Dorsolateral prefrontal cortex (tissue), 122 donors: ENCODE measurements at places on chromosomes 4 and X.

DNA sequence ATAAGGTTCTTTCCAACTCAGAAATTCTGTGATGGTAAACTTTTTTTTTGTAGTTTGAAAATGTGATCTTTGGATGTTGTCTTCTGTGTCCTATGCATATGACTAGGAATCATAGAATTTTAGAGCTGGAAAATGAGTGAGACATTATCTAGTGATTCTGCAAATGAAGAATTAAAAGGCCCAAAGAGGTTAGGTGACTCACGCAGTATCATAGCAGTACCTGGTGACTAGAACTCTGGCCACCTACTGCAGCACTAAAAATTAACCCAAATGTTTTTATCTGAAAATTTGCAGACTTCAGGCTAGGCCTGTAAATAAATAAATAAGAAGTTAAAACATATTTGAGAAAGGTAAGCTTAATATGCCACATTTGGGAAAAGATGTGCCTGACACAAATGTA is 52.8 kb downstream of the NFKB1 start:
- no peak for DNase-seq

- DNase-seq = no peak
Measured at GRCh38 chr4:70678383-70678999, 9.8 kb upstream of the UTP3 start.

DNA sequence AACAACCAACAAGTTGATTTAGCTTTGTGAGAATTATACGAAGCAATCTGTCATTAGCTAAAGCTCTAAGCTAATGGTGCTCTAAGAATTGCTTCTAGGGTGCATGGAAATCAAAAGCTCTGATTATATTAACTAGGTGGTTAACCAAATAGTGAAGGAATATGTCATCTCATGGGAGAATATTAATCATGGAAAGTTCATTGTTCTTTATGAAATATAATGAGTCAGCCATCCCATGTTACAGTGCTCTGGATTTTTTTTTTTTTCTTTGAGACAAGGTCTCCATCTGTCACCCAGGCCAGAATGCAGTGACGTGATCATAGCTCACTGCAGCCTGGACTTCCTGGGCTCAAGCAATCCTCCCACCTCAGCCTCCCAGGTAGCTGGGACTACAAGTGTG is 10.5 kb downstream of the DCAF8L2 start:
- DNase-seq = no peak

DNA sequence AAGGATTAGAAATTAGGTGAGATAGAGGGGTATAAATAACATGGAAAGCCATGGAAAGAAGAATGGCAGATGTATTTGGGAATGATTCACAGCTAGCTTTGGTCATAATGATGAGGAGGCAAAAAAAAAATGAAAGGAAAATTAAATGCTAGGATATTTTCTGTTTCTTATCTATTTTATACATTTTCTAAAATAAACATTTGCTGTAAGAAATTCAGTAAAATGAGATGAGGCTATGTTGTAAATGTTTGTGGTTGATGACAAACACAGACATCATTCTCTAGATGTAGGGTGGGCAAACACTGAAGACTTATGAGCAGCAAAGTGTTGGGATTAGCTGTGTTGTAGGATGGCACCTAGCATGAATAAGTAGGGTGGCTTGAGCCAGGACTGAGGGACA is 407.1 kb downstream of the IL15 start:
- no peak for DNase-seq

DNA sequence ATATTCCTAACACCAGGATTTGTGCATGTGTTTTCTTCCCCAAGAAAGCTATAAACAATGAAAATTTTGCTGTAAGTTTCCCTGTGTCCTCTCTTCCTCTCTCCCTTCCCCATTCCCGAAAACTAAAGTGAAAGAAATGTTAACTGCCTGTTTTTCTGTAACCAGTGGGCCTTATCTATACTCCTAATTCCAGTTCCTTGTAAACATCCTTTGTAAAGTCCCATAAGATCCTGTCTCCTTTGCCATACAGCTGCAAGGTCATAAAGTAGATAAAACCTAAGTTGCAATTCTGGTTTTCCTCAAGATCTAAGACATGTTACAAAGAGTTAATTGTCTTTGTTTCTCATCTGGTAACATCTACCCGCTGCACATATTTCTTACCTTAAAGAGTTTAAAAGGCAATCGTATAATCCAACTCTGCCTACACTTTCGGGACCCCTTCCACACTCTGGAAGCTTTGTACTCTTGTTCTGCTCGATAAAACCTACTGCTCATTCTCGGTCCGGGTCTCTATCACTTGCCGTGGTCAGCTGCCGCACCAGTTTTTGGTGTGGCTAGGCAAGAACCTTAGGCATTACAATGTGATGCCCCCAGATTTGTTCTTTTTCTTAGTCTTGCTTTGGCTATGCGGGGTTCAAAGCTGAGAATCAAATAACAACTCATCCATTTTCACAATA is 20.5 kb downstream of the UGT2B7 start:
- no peak for DNase-seq

DNA sequence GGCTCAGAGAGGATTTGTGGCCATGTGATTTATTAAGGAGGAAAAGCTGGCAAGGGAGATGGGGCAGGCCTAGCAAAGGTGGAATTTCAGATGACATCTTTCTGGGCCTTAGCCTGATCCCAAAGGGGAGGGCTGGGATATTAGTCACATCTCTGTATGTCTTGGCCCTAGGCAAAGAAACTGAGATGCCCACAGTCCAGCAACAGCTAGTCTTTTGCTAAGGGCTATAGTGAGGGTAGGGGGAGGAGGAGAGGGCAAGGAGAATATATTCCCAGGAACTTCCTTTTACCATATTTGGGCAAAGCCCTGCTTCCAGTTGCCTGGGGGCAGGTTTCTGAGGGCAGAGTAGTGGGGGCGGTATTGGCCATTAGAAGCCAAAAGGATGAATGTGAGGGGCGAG is 209.8 kb upstream of the NR3C2 start:
- DNase-seq = no peak

DNA sequence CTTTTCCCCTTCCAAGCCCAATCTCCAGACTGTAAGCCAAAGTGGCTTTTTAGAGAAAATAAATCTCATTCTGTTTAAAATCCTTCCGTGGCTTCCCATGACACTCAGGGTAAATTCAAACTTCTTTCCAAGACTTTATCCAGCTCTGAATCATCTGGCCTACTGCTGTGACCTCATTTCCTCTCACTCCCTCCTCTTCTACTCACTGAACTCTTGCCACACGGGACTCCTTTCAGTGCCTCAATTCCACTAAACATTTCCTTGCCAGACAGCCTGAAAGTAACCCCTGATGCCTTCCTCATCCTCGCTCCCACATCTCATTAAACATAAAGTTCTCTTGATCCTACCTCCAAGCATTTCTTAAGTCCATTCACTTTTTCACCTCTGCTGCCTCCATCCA is 27.8 kb upstream of the RNF128 start:
- no peak for DNase-seq

DNA sequence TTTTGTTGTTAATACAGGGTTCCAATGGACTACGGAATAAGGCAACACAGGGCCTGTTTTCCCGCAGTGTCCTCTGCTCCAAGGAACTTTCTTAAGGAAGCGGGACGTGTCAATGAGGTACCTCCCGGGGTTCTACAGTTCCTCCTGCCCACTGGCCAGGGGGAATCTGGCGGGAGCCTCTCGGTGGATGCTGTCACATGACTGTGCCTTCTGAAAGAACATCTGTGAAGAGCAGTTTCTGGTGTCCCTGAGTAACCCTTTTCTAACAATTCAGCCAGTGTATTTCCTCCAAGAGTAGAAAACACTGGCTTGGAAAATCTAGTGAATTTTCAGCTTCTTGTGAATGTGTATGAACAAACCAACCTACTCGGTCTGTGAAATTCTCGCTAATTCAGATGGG is 32.7 kb downstream of the MFAP3L start:
- peak; percentile 69 for DNase-seq

DNA sequence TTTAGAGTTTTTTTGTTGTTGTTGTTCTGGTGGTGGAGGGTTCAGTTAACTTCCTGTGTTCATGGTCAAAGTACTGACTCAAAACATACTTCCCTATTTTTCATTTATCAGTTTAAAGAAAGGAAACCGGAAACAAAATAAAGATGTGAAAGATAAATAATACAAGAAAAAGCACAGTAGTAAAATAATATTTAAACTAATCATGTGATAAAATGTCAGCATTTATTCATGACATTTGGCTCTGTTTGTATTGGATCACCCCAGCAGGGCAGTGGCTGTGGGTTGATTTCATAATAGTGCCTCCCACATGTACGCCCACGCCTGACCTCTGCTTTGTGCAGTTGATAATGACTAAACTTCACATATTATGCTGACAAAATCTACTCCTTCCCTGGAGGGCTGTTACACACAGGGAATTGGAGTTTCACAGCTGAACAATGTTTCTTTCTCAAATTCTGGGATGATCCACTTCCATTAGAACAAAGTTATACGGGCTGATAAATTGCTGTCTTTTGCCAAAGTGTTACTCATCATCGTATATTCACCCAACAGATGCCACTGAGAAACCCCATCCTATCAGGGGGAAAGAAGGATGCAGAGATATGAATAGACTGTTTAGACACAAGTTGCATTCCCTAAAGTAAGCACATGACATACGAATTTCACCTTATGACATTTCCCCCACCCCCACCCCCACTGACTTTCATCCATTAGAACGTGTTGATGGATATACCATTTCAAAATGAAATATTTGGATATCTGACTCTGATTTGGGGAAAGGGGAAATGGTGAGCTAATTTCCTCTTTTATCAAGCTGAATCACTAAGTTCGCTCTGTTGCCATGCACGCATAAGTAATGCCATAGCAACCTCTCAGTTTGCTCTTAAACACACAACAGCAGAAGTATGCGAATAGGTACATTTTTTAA is 48.3 kb downstream of the AMELX start:
- DNase-seq = no peak

DNA sequence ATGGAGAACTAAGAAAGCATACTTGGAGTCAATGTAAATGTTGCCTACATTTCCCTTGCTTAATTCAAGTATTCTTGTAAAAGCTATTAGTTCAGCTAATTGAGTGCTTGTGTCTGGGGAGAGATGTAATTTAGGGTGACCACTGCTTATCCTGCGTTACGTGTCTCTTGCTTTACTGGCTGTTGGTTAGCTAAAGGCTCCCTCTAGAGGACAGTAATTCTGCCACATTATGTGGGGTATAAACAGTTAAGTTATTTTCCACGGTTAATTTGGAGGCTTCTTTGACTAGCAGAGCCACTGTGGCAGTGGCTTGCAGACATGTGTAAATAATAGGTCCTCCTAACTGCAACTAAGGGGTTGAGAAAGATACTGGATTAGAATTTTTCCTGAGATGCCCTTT is 25.3 kb upstream of the NAF1 start:
- no peak for DNase-seq

- DNase-seq = no peak
Measured at GRCh38 chr4:186342582-186342981, 76.6 kb downstream of the F11 start.

DNA sequence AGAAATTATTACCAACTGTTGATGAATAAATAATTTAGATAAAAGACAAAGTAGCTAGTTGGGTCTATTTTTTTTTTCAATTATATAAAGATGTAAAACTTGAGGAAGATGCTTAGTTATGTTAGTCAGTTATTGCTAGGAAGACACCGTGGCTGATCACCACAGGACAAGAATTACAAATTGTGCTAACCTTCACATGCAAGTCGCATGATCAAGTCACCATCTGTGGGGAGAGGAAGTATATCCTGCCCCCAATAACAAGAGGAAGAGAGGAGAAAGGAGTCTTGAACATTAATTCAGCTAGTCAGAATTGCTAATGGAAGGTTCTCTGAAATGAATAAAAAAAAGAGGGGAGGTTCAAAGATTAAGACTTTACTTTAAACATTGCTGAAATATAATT is 52.3 kb downstream of the CPEB2 start:
- DNase-seq = no peak

DNA sequence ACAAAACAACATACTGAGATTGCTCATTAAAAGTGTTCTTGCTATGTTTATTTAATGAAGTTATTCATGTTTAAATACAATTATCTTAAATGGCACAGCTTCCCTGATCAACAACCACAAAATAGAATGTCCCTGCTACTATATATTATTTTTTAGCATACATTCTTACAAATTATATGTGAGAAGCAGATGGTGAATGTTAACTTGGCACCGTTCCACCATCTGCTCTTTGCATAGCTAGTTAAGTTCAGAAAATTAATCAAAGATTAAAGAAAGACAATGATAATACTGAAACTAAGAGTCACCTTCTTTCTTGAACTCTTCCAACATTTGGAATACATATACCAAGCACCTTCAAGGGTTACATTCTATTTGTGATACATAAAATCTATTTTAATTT is 94.2 kb downstream of the PPP3CA start:
- DNase-seq = no peak

DNA sequence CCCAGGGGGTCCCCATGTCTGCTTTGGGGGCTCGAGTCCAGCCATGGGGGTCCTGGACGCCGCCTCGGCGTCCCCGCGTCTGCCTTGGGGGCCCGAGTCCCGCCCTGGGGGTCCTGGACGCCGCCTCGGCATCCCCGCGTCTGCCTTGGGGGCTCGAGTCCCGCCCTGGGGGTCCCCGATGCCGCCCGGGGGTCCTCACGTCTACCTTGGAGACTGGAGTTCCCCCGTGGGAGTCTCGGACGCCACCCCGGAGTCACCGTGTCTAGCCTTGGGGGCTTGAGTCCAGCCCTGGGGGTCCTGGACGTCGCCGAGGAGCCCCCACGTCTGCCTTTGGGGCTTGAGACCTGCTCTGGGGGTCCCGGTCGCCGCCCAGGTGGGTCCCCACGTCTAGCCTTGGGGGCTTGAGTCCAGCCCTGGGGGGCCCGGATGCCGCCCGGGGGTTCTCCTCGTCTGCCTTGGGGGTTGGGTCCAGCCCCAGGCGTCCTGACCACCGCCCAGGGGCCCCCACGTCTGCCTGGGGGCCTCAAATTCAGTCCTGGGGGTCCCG is 1.1 kb upstream of the GTPBP6 start:
- DNase-seq = peak; percentile 49

GRCh38 chrX:71245159-71245558 is 8.8 kb downstream of the ZMYM3 start:
- no peak for DNase-seq

DNA sequence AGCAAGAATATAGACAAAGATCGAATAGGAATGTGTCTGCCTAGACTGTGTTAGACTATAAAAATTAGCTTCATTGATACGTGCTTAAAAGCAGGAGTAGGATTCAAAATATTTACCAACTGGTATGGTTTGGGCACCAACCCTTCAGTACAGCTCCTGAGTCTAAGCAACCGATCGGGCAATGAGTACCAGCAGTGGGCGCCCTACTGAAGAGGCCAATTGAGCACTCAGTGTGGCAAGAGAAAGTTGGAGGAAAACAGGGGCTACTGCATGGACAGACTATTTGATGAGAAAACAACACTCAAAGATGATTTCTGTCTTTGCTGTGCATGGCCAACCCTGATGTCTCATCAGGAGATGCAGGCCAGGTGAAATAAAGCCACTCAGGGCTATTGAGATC is 176.0 kb upstream of the NWD2 start:
- no peak for DNase-seq

- DNase-seq = no peak
Measured at GRCh38 chrX:49947781-49948180, 25.4 kb downstream of the CLCN5 start.

GRCh38 chr4:152780267-152780778 is 569 bp downstream of the ARFIP1 start:
- DNase-seq = no peak

- no peak for DNase-seq
Measured at GRCh38 chr4:184693056-184693455, 40.8 kb downstream of the CENPU start.
